HEK293T (cell line): ENCODE measurements at places on chromosomes 13 and 19.

- no peak for DNase-seq
Measured at GRCh38 chr13:66551128-66551527, 679.0 kb downstream of the PCDH9 start.

DNA sequence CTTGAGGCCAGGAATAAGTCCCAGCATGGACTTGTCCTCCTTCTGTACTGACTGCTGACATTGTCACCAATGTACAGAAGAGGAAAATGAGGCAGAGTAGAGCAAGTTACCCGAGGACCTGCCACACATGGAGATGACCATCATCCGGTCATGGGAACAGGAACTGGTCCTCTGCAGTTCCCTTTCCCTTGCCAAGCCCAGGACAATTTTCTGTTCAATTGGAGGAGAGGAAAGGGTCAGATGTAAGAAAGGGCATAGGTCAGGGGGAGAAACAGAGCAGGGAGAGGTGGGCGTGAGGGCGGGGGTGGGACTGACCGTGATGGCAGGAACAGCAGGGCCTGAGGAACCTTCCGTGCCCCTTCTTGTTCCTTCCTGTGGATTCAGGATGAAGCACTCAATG lies 18.6 kb downstream of the PHLDB3 start:
- no peak for DNase-seq

GRCh38 chr19:49447485-49448431 lies 3.9 kb downstream of the PIH1D1 start:
- DNase-seq, result no peak

DNA sequence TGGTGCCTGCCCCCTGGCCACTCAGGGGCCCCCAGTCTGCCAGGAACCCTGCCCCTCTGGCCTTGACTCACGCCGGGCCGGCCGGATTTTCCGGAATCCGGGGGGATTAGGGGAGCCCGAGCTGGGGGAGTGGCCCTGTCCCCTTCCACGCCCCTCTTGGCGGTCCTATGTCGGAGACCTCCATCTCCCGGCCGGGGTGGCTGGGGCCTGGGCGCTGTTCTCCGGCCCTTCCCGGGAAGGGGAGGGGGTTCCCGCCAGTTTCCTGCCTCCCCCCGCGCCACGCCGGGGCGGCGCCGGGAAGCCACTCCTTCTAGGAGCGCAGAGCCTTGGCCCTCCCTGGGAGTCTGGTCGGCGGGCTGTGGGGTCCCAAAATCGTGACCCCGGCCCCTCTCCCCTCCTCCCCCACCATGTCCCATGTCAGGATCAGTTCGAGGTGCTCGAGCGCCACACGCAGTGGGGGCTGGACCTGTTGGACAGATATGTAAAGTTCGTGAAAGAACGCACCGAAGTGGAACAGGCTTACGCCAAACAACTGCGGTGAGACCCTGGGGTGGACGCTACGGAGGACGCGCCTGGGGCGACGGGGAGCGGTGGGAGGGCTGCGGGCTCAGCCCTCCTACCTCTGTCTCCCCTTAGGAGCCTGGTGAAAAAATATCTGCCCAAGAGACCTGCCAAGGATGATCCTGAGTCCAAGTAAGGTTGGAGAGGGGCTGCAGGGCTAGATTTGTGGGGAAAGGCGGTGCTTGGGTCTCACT lies 1.3 kb downstream of the TRIP10 start:
- peak; percentile 34 for DNase-seq

GRCh38 chr19:1624458-1624857 lies 19.2 kb upstream of the UQCR11 start:
- DNase-seq, result peak; percentile 81

- DNase-seq, result no peak
Measured at GRCh38 chr13:75132701-75133695, 349.0 kb downstream of the TBC1D4 start.
